ENCODE measurements at places on chromosomes 6 and 20.

DNA sequence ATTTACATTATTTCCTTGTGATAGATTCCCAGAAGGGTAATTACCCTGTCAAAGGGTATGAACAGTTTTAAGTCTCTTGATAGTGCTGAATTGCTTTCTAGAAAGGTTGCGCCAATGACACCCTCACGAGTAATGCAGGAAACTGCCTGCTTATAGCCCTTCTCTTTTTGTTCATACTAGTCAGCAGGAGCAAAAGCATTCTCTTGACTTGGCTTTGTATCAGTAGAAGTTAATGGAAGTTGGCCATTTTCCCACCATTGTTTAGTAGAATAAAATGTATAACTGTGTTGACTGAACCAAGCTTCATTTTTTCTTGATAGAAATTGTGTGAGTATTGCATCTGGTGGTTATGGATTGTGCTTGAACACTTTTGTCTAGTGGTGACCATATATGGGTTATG, 100.1 kb downstream of the FARS2 start:
- DNase-seq, result no peak

GRCh38 chr6:105257340-105257739, 77.5 kb upstream of the POPDC3 start:
- DNase-seq, result no peak

- DNase-seq, result no peak
Observed at GRCh38 chr20:61436283-61436666, 184.2 kb downstream of the CDH4 start.

DNA sequence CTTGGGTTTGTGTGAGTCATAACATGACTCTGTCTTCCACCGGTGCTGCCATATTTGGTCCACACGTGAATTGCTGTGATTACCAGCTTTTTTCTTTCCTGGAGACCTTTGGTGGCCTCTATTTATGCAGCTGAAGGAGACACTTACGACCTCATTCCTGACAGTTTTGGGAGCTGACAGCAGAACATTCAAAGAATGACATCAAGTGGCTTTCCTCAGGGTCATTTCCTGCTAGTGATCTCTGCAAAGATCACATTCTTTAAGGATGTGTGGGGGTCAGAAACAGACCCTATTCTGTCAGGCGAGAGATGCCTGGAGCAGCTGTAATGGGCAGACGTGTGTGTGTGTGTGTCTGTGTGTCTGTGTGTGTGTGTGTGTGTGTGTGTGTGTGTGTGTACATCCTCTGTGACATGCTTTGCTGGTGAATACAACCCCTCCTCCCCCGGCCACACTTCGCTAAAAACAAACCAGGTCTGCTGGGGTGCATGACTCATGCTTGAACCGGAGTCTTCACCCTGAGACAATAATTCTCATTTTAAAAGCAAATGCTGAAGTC, 115.6 kb downstream of the TMEM170B start:
- no peak for DNase-seq

GRCh38 chr6:22383016-22383415, 86.2 kb upstream of the PRL start:
- no peak for DNase-seq

DNA sequence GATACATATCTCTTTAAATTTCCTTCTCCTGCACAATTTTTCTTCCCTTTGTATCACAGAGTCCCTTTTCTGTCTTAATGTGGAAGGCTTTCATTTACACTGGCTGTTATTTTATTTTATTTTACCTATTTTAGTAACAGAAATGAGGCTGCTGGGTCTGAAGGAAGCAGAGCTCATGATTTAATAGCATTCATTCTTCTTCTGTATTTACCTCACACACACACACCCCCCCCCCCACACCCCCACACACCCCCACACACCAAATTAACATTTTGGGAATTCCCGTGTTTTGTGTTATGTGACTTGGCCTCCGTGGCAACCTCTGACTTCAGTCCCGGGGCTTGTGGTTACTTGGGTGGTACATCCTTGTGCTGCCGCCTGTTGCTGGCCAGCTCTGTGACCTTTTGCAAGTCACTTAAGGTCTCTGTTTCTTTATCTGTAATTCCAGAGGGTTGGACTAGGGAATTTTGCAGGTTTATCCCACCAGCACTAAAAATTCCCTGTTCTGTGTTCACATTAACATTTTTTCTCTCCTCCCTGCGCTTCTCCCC, 108.8 kb downstream of the TIAM2 start:
- no peak for DNase-seq

DNA sequence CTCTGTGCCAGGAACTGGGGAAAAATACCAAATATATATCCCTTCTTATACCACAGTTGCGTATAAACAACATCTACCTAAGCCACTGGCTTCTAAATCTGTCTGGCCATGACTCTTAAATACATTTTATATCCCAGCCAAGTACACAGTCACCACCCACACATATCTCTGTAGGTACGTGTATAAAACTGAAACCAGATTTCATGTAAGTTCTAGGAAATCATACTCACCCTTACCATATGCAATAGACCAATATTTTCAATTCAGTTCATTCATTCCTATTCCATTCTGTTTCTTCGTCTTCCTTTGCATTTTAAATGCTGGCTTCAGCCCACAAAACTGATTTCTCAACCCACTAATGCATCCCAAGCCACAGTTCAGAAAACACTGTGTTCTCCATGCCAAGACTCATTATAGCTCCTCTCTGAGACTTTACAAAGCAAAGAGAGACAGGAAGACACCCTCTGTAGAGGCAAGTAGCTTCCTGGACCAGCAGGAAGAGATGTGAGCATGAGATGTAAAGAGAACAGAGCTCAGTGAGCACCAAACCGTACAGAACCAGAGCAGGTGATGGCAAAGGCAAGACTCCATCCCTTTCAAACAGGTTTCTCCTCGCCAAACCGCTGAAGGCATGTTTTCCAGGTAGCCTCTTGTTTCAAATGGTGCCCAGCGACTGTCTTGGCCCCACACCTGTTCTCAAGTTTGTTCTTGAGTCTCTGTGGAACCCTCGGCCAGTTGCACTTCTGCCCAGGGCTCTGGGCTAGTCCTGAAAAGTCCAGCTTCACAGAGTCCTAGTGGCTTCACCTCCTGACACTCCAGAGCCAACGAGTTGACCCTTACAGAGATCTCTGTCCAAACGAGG, 18.7 kb downstream of the FAM50B start:
- DNase-seq, result no peak

- no peak for DNase-seq
Observed at GRCh38 chr20:43306837-43307236, 117.1 kb upstream of the PTPRT start.

DNA sequence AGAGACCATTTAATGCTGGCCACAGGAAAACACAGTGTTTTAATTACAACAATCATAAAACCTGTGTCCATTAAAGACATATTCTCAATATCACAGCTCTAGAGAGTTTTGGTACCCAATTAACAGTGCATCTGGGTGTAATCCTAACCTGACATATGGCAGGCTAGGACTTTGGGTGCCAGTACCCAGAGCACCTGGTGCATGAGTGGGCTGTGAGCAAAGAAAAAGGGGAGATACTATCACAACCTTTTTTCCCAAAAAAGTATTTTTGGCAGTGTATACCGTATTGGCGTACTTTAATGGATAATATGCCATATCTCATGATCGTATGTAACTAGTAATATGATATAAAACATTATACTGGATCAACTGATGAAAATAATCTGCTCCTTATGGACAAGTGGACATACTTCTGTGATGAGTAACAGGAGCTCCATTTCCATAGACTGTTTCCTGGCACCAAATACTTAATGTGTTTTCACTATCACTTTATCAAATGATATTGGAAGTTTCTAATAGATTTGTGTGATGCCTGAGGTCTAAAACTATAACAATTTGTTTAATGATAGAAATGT, 91.7 kb downstream of the COL19A1 start:
- DNase-seq, result no peak

DNA sequence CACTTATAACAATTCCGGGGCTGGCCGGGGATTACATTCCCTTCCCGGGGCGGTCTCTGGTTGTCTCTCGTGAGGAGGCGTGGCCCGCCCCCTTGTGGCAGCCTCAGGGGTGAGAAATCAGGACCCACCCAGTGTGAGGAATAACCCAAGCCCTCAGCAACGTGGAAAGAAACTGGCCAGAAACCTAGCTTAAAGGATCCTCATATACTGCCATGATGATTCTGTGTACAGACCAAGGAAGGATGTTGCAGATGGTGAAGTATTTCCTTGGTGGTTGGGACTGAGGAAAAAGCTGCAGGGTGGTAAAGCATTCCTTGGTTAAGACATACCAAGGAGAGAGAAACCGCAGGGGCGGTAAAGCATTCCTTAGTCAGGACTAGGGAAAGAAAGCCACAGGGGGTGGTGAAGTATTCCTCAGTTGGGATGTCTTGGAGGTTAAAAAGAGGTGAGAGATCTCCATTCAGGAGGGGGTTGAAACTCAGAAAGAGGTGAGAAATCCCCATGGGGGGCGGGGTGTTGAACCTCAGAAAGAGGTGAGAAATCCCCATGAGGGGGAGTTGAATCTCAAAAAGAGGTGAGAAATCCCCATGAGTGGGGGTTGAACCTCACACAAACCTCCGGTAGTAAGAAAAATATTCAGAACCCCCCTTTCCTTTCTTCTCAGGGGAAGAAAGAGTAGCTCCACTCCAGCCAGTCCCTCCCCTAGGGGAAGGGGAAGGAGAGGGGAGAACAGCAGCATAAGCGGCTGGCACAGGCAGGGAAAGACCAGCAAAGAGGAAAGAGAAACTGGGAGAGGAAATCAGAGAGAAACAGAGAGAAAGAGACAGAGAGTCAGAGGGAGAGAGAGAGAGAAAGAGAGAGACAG, 238.1 kb downstream of the RNGTT start:
- DNase-seq, result no peak

- DNase-seq, result no peak
Observed at GRCh38 chr20:40754339-40754943, 65.4 kb upstream of the MAFB start.

DNA sequence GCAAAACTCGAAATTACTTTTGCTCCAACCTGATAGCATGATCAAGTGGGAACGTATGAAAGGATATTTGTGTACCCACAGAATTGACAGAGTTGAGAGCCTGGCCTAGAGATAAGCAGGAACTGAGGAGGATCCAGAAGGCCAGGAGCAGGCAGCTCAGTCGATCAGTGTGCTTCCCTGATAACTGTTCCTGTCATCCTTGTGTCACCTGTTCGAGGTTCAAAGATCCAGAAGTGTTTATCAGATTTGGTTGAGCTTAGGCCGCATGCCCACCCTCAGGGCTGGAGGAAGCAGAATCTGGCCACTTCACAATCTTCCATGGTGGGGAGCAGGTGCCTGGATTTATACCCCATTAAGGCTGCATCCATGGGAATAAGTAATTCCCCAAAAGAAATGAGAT, 124.8 kb downstream of the QRSL1 start:
- no peak for DNase-seq

GRCh38 chr20:63442100-63442493, 30.4 kb downstream of the KCNQ2 start:
- DNase-seq, result peak; percentile 43

GRCh38 chr6:38871741-38872568, 156.8 kb downstream of the DNAH8 start:
- DNase-seq, result peak; percentile 46

Data from T-helper 9 cell (primary cell).